ENCODE measurements at places on chromosomes 2 and 18.

- no peak for DNase-seq
These were observed 56.0 kb downstream of the SH3BP4 start for GRCh38 chr2:235007664-235008457.

- DNase-seq = no peak
These were observed 91.5 kb downstream of the SETBP1 start for GRCh38 chr18:44771956-44772917.

GRCh38 chr2:189835855-189836558 lies 51.8 kb downstream of the PMS1 start:
- DNase-seq = no peak

DNA sequence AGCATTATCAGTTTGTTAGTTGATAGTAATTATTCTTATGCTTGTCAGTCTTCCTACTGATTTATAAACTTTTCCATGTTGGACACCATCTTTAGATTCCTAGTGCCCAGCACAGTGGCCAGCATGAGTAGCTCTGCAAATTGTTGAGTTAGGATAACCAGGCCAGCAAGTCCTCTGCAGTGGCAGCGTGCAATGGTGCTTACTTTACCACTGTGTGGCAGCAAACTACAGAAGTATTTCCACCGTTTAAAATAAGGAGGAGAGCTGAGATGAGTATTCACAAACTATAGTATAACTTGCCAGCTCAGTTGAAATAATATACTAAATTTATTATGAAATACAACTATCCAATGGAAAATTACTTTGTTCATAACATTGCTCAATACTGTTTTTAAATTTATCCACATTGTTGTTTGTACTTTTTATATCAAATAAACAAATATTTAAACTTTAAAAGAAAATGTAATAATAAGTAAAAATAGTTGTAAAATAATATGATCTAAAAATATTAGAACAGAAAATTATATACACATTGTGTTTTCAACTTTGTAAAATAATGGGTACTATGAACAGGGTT lies 9.3 kb upstream of the THADA start:
- peak; percentile 33 for DNase-seq

- DNase-seq = no peak
These were observed 3.9 kb upstream of the TTC39C start for GRCh38 chr18:24010673-24011072.

All from inflammatory macrophage treated with lipopolysaccharide for 1 hour (primary cell).